ENCODE measurements at places on chromosomes 4 and X. TPM values are rescaled to one million over a fixed set of nuclear protein-coding genes. Genes with fewer than 3 reads are reported as not detected.

The ING2 gene
- 4.7 TPM for total RNA-seq

The FAM9C gene
- not detected for total RNA-seq

The UGT2A1 gene
- total RNA-seq = not detected

The MAGEA9B gene
- total RNA-seq = not detected

The FAT4 gene
- total RNA-seq = 1.8 TPM

The CXCL13 gene
- total RNA-seq = not detected

The DCAF8L2 gene
- not detected for total RNA-seq

The DCLK2 gene
- total RNA-seq = 2.1 TPM

The DMD gene
- 46.5 TPM for total RNA-seq

The POU4F2 gene
- total RNA-seq = not detected

The HDAC8 gene
- 10.8 TPM for total RNA-seq

The IQCM gene
- total RNA-seq = not detected

DNA sequence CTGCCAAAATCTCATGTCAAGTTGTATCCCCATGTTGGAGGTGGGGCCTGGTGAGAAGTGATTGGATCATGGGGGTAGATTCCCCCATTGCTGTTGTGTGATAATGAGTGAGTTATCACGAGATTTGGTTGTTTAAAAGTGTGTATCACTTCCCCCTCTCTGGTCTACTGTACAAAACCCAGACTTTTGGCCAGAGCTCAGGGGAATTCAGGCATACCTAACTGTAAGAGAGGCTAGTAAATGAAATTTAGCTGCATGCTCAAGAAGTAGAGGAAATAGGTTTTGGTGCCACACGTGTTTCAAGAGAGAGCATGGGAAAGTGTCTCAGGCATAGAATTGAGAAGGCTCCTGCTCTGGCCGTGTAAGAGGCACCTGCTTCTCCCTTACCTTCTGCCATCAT lies 190.5 kb upstream of the GALNTL6 start:
- H3K27ac ChIP-seq = no peak overlapping the region
- H3K27me3 ChIP-seq = no peaks in the 10 kb centered on the region
- DNase-seq = no peak
- H3K4me3 ChIP-seq = no peak overlapping the region

DNA sequence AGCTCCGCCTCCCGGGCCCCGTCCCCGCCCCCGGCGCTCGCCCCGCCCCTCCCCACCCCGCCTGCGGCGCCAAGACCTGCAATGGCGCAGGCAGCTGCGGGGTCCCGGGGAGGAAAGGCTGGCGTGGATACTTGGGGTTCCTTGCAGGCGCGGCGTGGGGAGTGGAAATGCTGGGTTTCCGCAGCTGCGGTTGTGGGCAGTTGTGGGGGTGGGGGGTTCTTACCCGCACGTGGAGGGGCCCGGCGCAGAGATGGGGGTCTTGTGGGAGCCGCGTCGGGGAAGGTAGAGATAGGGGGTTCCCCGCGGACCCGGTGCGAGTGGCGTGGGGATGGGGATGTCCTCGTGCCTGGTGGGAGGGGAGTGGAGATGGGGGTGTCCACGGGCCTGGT lies 680 bp upstream of the ASMTL start:
- H3K4me1 ChIP-seq = no peaks in the 10 kb centered on the region
- DNase-seq = no peak
- H3K4me3 ChIP-seq = peak overlapping the region; percentile 23
- no peaks in the 10 kb centered on the region for H3K36me3 ChIP-seq
- no peaks in the 10 kb centered on the region for H3K27me3 ChIP-seq

DNA sequence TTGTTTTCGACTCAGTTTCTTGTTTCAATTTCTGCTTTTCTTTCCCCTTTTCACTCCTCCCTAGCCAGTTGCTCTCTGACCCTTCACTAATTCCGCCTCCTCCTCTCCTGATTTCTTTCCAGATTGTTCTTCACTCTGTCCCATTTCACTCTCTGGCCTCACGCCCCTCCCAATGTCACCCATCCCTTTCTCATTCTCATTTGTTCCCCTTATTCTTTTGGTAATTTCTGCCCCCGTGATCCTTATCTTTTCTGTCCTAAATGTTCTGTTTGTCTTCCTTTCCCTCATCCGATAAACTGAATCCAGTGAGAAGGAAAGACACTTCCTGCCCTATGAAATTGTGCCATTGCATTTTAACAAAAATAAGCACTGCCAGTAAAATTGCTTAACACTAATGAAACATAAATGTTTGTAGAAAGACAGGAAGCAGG lies 94.5 kb upstream of the RASGEF1B start:
- no peaks in the 10 kb centered on the region for H3K36me3 ChIP-seq
- H3K27me3 ChIP-seq = no peaks in the 10 kb centered on the region
- no peak for DNase-seq
- no peak overlapping the region for H3K4me3 ChIP-seq
- H3K27ac ChIP-seq = no peak overlapping the region

GRCh38 chr4:112253382-112254000 lies 21.9 kb downstream of the AP1AR start:
- no peaks in the 10 kb centered on the region for H3K27me3 ChIP-seq
- H3K4me1 ChIP-seq = peaks cover 14% of the 10 kb centered on the region
- no peaks in the 10 kb centered on the region for H3K36me3 ChIP-seq

DNA sequence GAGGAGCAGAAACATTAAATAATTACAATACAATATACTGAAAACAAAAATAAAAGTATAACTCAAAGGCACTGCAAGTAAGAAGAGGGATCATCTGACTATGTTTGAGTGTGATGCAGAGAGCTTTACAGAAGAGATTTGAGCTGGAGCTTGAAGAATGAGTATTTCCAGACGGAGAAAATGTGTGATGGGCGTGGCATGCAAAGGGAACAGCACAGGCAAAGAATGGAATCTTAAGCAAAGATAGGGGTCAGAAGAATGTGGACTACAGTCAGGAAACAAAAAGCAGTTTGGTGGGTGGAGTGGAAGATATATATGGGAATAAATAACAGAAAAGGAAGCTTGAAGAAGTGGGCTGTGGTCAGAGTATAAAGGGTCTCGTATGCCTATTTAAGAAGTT lies 45.5 kb downstream of the OPHN1 start:
- no peak overlapping the region for H3K27ac ChIP-seq
- DNase-seq = no peak
- H3K27me3 ChIP-seq = no peaks in the 10 kb centered on the region
- no peak overlapping the region for H3K4me3 ChIP-seq
- no peaks in the 10 kb centered on the region for H3K4me1 ChIP-seq

- H3K27ac ChIP-seq = no peak overlapping the region
- H3K4me3 ChIP-seq = no peak overlapping the region
- no peaks in the 10 kb centered on the region for H3K4me1 ChIP-seq
- H3K27me3 ChIP-seq = no peaks in the 10 kb centered on the region
- H3K36me3 ChIP-seq = no peaks in the 10 kb centered on the region
- DNase-seq = no peak
Measured at GRCh38 chr4:47109379-47109778, 78.0 kb downstream of the GABRB1 start.

- H3K36me3 ChIP-seq = no peaks in the 10 kb centered on the region
- no peaks in the 10 kb centered on the region for H3K4me1 ChIP-seq
- no peak overlapping the region for H3K4me3 ChIP-seq
- H3K27me3 ChIP-seq = no peaks in the 10 kb centered on the region
- no peak for DNase-seq
Measured at GRCh38 chr4:25367004-25367621, 9.9 kb upstream of the ANAPC4 start.

DNA sequence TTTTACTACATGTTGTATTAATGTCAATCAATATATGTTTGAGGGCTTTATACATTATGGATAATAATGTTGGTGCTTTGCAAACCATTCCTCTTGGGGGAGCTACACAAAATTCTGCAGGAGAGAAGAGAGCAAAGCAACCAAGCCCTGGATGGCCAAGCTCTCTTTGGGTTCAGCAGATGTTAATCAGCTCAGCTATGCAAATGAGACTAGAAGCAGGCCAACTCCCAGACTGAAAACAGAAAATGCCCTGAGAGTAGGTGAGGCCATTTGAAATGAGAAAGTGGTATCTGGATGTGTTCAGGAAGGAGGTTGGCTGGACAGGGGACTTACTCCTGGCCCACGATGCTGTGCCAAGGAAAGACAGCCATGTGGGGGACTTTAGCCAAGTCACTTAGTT lies 387.0 kb downstream of the BCOR start:
- no peak overlapping the region for H3K4me3 ChIP-seq
- H3K36me3 ChIP-seq = no peaks in the 10 kb centered on the region
- no peaks in the 10 kb centered on the region for H3K27me3 ChIP-seq

- no peak overlapping the region for H3K27ac ChIP-seq
- DNase-seq = no peak
- no peak overlapping the region for H3K4me3 ChIP-seq
- H3K36me3 ChIP-seq = no peaks in the 10 kb centered on the region
- H3K27me3 ChIP-seq = no peaks in the 10 kb centered on the region
Measured at GRCh38 chrX:150227873-150228410, 135.2 kb upstream of the MAMLD1 start.

DNA sequence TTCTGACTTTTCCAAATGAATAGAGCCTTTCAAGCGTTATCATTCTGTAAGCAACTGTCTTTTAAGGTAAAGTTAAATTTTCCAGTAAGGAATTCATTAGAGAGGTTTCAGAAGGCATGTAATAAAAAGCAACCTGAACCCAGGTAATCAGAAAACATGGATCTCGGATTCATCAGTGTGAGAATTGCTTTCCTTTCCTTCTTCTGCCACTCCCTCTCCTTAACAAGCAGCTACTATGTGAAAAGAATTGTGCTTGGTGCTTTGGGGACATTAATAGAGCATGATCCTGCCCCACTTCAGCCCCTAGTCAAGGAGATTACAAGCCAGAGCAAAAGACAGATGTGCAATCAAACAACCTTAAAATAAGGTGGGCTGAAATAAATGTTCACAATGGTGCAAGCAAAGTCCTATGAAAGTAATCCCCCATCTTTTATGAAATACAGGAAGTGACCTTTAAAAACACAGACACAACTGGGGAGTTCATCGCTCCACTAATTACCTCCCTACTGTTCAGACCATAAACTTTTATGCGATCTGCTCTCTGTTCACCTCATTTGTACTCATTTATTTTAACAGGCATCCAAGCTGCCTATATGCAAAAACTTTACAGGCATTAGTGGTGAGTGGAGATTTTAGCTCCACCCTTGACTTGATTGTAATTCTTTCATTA lies 122.9 kb upstream of the RASGEF1B start:
- no peaks in the 10 kb centered on the region for H3K4me1 ChIP-seq
- H3K27ac ChIP-seq = no peak overlapping the region
- DNase-seq = no peak
- no peaks in the 10 kb centered on the region for H3K36me3 ChIP-seq
- H3K27me3 ChIP-seq = no peaks in the 10 kb centered on the region

DNA sequence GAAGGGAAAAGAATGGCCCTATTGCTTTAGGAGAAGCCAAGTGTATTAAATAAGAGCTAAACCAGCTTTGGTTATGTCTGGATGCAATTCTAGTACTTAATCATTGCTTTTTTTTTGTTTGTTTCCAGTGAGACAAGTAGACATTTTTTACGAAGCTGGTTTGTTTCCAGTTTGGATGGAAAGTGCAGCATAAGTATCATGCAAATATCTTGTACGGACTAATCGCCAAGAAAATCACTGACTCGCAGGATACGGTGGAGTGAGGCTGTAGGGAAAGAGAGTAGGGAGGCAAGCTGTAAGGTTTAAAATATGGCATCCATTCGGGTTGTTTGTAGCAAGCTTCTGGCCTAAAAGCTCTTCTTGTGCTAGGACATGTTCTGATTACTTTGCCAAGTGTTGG lies 64.8 kb downstream of the HPGD start:
- peaks cover 7% of the 10 kb centered on the region for H3K4me1 ChIP-seq
- no peak overlapping the region for H3K4me3 ChIP-seq
- DNase-seq = no peak
- no peaks in the 10 kb centered on the region for H3K36me3 ChIP-seq
- no peak overlapping the region for H3K27ac ChIP-seq

DNA sequence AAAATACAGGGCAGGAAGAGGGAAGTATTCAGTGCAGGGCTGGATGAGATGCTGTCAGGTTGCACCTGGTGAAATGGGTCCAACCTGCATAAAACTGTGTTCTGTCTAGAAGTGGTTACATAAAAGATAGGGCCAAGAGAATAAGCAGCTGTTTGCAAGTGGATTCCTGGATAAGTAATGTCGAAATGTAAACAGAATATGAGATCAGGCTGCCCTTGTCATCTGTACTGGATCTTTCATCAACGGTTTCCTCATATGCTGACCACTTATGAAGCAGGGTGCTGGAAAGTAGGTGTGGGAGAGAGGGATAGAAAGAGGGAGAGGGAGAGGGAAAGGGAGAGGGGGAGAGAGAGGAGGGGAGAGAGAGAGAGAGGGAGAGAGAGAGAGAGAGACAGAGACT lies 349.8 kb upstream of the CPEB2 start:
- H3K4me1 ChIP-seq = no peaks in the 10 kb centered on the region
- H3K4me3 ChIP-seq = no peak overlapping the region
- no peak overlapping the region for H3K27ac ChIP-seq

DNA sequence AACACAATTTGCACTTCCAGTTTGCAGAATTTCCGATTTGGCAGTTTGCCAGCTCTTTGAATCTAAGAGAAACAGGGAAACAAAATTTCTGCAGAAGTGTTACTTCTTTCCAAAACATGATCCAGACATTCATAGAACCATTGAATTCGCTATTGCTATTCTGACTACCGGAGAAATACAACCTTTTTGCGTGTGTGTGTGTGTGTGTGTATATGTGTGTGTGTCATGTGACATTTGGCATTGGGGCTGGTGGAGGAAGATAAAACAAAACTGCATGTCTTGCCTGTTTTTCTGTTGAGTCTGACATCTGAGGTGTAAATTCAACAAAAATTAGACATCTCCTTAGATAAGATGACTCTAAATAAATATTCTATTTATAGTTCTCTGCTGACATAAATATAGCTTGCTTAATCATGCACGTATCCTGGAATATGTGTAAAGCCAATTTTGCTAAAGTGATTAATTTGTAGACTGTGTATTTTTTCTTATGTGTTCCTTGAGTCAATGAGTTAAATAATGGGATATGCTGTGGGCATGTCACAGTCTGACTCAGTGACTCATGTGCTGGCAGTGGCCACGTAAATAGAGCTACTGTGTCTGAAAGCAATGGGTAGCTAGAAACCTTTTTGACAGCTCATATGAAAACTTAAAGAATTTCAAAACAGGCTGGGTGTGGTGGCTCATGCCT lies 98.9 kb downstream of the HPGD start:
- peaks cover 14% of the 10 kb centered on the region for H3K4me1 ChIP-seq
- no peaks in the 10 kb centered on the region for H3K27me3 ChIP-seq
- DNase-seq = no peak
- H3K4me3 ChIP-seq = no peak overlapping the region
- H3K36me3 ChIP-seq = no peaks in the 10 kb centered on the region

DNA sequence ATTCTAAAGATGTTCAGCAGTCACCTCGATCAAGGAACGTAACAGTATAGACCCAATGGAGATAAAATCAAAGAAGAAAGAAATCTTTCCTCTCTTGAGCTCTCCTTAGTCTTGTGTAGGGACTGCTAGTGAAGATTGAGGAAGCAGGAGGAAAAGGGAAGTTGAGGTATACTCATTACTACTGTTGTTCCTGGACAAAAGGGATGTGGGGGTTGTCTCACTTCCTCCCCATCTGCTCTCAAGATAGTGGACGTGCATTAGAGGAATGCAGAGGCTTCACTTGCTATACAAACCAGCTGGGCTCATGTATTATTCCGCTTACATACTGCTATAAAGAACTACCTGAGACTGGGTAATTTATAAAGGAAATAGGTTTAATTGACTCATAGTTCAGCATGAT lies 208.9 kb upstream of the ARHGEF9 start:
- H3K27ac ChIP-seq = no peak overlapping the region
- H3K36me3 ChIP-seq = no peaks in the 10 kb centered on the region
- no peaks in the 10 kb centered on the region for H3K27me3 ChIP-seq

Data from pancreas (tissue), 10 donors.